ENCODE measurements at places on chromosomes 4 and X.

- no peak for DNase-seq
These were observed 28.8 kb downstream of the NEK1 start for GRCh38 chr4:169583563-169583962.

DNA sequence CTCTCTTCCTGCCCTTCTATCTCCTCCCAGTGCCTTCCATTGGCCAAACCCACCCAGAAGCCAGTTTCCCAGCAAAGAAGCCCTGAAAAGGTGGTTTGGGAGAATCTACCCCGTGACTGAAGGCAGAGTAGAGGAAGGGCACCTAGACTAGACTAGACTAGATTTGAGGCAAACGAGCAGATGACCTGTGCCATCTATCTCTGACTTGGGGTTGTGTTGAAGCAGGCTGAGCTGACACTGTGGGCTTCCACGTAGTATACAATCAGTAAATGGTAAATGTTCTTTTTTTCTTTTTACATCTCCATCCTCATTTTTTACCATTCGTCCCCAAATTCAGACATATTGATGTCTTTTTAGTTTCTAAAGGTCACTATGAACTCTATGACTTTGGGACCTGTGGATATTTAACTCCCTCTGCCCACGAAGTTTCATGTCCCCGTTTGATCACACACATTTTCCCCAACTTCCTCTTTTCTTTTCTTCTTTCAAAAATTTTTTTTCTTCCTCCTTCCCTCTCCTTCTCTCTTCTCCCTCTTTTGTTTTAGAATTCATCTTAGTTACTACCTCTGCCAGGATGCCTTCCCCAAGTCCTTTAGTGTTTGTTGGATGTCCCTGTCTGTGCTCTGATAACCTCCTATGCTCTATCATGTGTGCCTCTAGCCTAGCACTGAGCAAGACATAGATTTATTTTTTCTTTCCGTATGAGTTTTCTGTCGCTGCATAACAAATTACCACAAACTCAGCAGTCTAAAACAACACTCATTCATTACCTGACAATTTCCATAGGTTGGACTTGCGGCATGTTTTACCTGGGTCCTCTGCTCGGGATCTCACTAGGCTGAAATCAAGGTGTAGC lies 6.2 kb upstream of the AFF1 start:
- DNase-seq: no peak

GRCh38 chrX:10702031-10702430 lies 81.6 kb upstream of the MID1 start:
- DNase-seq: no peak

GRCh38 chrX:98422536-98422935 lies 1538.8 kb downstream of the RPA4 start:
- DNase-seq: no peak

GRCh38 chrX:143461606-143462005 lies 55.7 kb downstream of the SPANXN3 start:
- DNase-seq: no peak

- no peak for DNase-seq
These were observed 63.5 kb downstream of the GEMIN8 start for GRCh38 chrX:13966071-13966792.

GRCh38 chr4:79241846-79242245 lies 84.0 kb downstream of the NAA11 start:
- DNase-seq: no peak

- no peak for DNase-seq
These were observed 74.0 kb downstream of the GALNT7 start for GRCh38 chr4:173242466-173243250.

DNA sequence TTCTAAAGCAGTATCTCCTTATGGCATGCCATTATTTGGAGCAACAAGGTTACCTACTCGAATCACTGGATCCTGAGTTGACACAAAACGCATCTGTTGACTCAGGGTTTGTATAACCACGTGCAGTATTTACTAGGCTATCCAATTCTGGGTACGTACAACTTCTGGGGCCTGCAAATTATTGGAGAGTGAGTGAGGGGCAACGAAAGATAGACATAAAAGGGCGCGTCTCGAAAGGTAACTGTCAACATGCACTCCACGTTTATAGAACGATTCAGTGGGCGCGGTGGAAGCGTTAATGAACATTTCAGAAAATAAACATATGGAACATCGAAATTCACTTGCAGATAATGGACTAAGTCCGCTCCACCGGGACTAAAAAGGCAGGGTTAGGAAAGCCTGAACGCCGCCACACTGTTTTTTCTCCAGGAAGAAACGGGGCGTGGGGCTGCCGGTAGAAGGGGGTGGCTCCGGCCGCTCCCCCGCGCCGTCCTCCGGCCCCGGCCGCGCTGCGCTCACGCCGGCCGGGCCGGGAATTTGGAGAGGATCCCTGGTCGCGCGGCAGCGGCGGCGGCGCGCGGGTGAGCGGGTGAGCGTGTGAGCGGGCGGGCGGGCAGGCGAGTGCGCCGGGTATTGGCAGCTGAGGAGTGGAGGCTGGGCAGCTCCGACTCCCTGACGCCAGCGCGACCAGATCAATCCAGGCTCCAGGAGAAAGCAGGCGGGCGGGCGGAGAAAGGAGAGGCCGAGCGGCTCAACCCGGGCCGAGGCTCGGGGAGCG lies at the start of gene SMAD1:
Gene SMAD1 (plus strand): TSS at position 690 of the 778 bp plus-strand sequence. CDS start 32,761 bp downstream, outside the sequence.
- DNase-seq: no peak

DNA sequence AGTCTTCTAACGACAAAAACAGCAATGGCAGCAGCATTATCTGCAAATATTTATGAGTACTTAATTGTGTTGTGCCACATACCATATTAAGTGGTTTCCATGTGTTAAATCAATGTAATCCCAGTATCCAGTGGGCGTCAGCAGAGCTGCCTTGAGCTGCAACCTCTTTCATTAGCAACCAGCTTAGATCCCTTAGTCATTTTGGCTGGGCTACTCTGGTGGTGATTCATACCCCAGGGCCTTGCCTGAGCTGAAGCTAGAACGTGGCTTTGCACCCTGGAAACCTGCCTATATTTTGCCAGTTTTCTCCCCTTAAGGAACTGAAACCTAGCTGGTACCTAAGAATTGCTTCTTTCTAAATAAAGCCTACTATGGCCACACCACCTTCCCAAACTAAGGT lies 474.3 kb upstream of the FTHL17 start:
- no peak for DNase-seq

- no peak for DNase-seq
These were observed 372.9 kb downstream of the KLHL13 start for GRCh38 chrX:117743469-117744251.

DNA sequence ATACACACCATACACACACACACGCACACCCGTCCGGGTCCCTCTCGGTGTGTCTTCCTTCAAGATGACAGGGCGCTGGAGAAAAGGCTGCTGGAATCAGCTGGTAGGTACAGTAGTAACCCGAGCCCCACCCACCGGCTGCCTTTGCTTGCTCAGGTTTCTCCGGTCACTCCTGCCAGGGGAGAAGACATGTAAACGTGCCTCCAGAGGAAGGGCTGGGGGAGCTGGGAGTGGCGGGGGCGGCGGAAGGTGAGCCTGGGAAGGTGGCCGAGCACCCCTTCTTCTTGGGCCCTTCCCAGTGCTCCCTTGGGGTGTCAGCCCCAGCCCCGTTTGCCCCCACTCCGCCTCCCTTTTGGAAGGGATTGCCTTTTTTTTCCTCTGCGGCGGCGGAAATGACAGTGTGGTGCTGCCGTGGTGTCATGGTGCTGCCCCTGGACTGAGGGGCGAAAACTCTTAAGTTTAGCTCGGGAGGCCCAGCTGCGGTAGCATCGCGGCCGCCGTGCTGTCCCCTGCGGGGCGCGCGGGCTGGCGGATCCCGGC lies at the start of gene MID2:
Gene MID2 (plus strand): TSS at position 169 of the 540 bp plus-strand sequence. CDS start 561 bp downstream, outside the sequence.
- DNase-seq: peak; percentile 8

- no peak for DNase-seq
These were observed 57.0 kb downstream of the RTL9 start for GRCh38 chrX:110415440-110416170.

GRCh38 chr4:90146306-90146705 lies 19.1 kb downstream of the CCSER1 start:
- no peak for DNase-seq

DNA sequence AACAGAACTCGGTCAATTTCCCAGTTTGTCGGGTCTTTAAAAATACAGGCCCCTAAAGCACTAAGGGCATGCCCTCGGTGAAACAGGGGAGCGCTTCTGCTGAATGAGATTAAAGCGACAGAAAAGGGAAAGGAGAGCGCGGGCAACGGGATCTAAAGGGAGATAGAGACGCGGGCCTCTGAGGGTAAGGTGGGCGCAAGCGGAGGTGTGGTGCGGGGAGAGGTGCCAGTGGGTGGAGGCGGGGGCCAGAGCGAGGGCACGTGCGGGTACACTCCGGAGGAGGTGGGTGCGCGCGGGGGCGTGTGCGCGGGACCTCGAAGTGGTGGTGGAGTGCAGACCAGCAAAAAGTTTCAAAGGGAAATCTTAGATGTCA lies 787 bp upstream of the TET2 start:
- DNase-seq: peak; percentile 15

DNA sequence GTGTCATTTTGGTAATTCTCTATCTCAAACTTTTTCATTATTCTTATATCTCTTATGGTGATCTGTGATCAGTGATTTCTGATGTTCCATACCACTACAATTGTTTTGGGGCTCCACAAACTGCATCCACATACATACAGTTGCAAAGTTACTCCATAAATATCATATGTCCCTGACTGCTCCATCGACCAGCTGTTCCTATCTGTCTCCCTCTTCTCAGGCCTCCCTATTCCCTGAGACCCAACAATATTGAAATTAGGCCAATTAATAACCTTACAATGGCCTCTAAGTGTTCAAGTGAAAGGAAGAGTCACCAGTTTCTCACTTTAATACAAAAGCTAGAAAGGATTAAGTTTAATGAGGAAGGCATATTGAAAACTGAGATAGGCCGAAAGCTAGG lies 108.7 kb downstream of the ANAPC10 start:
- no peak for DNase-seq

GRCh38 chr4:25154594-25155265 lies 5.5 kb downstream of the SEPSECS start:
- no peak for DNase-seq

- DNase-seq: no peak
These were observed 226.2 kb upstream of the TENM3 start for GRCh38 chr4:182017038-182017437.

GRCh38 chr4:110034026-110034393 lies 121.3 kb downstream of the EGF start:
- DNase-seq: no peak

- DNase-seq: no peak
These were observed 17.9 kb downstream of the VSIG4 start for GRCh38 chrX:66021765-66022631.

DNA sequence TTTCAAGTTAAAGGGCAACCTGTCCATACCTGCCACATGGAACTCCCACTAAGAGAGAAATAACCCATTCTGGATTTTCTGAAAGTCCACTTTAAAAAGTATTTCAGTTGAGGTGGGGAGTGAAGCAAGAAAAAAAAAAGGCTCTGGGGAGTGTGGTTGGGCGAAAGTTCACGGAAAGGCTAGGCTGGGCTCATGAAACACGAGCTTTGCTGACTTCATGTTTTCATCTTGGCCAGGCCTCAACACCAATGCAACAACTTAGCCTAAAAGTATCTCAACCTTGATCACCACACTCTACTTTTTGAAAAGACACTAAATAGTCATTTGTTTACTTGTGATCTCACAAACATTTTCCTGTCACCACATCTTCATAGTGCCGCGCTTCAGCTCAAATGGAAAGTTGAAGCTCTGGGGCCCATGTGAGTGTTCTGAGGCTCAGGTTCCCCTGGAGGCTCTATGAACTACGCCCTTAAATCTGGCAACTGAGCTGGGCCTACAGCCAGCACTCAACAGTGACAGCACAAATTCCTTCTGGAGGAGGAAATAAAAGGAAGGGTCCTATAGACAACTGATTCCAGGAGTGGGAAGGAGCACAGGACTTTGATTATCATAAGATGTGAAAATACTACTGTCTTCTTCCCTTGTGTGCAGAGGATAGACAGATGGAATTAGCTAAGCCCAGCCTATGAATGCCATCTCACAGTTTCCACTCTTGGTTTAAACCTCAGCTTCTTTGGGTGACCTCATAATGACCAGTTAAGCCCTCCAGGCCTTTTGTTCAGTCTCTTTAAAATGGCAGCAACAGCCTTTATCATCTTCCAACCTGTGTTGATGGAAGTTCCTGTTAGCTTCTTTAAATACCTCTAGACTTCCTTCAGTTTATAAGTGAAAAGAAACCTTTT lies 5.1 kb downstream of the CD40LG start:
- no peak for DNase-seq

GRCh38 chr4:159266981-159267868 lies 164.3 kb downstream of the RAPGEF2 start:
- no peak for DNase-seq

GRCh38 chrX:107710617-107711391 lies 64.8 kb downstream of the TSC22D3 start:
- DNase-seq: no peak

DNA sequence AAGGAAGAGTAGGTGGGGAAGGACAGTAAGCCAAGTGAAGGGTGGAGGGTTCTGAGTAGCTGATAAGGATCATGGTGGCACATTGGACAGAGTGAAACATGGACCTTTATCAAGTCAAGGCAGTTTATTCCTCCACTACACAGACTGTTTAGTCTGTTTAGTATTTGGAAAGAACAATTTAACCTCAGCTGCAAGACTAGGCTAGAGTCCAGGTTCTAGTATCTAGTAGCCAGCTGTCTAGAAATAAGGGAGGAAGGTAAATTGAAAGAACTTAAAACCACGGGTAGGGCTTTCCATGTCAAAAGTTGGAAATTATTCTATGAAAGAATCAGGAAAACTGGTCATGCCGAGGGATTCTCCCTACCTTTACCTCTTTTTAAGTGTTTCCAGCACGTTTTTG lies 140.1 kb upstream of the MED14 start:
- no peak for DNase-seq

GRCh38 chr4:123411514-123411913 lies 14.9 kb downstream of the SPRY1 start:
- no peak for DNase-seq

DNA sequence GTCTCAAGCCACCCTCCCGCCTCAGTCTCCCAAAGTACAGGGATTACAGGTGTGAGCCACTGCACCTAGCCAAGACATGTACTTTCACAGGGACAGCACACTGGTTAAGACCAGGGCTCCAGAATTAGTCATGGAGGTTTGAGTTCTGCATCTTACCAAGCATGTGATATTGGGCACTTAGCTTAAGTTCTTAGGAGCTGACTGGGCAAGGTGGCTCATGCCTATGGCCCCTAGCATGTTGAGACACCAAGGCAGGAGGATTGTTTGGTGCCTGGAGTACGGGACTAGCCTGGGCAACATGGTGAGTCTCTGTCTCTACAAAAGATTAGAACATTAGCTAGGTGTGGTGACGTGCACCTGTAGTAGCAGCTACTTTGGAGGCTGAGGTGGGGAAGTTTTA lies 2.6 kb upstream of the TMEM192 start:
- no peak for DNase-seq

DNA sequence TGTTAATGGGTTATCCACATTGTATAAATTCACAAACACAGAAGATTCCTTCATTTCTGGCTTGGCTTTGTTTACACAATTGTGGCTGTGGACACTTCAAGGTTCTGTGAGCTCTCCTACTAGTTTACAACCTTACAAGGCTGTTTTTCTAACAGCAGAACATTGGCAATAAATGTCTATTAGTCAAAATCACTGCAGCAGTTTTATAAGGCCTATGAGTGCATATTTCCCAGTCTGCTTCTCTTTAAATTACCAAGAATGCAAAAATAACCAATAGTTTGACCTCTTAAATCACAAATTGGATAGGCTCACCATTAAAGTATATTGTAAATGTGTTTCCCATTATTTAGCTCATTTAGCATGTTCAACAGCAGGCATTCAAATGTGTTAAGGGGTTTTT lies 239.2 kb downstream of the DKK2 start:
- no peak for DNase-seq

GRCh38 chrX:123869488-123869887 lies 9.6 kb downstream of the XIAP start:
- DNase-seq: no peak

- no peak for DNase-seq
These were observed 534.8 kb downstream of the IQCM start for GRCh38 chr4:149280806-149281205.
